ENCODE measurements at places on chromosomes 11 and 22.

GRCh38 chr11:2108675-2109491, 30.3 kb downstream of the IGF2 start:
- DNase-seq: no peak

GRCh38 chr11:12854829-12855228, 154.3 kb upstream of the RASSF10 start:
- DNase-seq: no peak

DNA sequence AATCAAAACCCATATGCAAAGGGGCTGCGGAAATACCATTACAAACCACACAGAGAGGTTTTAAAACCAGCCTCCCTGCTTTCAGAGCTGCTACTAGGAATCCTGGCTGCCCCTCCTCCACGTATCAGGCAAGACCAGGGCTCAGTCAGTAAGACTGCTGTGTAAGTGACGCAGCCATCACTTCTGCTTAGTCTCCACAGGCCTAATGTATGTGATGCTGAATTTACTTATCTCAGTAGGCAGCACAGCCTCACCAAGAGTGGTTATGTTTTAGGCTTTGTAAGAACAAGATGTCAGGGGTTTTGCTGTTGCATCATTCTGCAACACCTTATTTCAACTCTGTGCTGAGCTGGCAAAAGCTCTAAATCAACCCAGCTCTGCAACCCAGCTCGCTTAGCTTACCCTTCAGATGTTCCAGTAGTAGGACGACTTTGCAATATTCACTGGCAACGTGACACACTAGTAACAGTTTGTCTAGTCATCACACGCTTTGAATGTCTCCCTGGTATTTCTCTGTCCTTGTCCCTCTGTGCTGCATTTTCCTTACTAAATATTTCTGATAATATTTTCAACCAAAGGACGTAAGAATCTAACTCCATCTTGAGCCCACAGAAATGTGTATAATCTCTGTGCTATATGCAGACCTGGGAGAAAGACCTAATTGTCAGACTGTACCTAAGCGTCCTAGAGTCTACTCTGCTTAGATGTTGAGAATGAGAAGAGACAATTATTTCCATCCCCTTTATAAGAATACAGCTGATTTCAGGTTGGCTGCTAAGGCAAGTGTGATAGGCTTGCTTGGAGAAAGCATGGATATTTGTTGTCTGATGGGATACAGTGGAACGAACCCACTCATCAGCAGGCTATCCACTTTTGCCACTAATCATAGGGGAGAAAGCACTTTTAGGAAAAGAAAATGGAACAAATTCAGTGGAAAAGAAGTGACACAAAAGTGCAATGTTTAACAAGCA, 72.2 kb downstream of the LARGE2 start:
- no peak for DNase-seq

GRCh38 chr11:76181371-76181770, 24.9 kb downstream of the WNT11 start:
- no peak for DNase-seq

- DNase-seq: no peak
Observed at GRCh38 chr22:45548991-45549761, 46.5 kb downstream of the FBLN1 start.

DNA sequence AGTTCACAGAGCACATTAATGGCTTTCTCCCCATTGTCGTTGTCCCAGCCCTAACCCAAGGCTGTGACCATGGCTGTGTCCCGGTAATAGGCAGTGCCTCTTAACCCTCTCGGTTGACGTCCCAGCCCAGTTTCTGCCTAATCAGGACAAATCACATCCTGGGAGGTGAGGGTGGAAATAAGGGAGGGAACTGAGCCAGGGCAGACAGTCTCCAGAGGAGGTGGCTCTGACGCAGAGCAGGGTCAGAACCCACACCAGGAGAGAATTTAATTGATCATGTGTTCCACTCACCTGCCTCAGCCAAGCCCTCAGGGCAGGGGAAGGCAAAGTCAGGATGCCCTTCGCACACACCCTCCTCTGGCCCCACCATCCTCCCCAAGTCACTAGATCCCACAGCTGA, 17.0 kb downstream of the SLC43A1 start:
- DNase-seq: no peak

- no peak for DNase-seq
Observed at GRCh38 chr11:115927823-115928329, 423.7 kb upstream of the CADM1 start.

DNA sequence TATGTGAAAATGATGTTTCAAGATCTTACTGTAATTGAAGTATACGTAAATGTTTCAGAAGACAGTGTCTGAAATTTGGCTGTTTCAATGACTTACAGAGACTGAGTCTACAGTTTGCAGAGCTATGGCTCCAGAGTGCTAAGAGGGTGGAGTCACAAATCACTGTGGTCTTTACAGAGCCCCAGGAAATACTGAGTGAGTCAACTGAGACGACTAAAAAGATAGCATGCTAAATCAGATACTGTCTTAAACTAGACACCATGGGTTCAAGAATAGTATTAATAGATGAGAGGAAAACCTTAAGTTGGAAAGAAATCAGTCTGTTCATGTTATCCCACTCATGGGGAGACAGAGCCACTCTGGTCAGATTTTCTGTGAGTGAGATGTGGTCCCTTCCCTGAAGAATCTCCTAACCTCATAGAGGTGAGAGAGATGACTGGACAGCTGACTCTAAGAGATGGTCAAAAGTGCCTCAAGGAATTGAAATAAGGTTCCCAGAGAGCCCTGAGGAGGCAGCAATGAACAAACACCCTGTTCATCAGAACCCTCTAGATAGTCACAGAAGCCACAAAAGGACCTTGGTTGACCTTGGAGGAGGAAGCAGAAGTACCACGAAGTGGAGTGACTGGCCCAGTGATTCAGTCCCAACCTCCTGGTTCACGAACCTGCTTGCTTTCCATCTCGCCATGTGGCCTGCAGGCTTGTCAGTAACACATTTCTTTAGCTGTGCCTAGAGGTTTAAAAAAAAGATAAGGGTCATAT, 30.2 kb downstream of the C11orf91 start:
- no peak for DNase-seq

GRCh38 chr11:68998390-68998911, 14.6 kb downstream of the MRGPRF start:
- no peak for DNase-seq

- DNase-seq: no peak
Observed at GRCh38 chr11:113118104-113118503, 156.9 kb downstream of the NCAM1 start.

- no peak for DNase-seq
Observed at GRCh38 chr11:27174021-27174420, 133.4 kb downstream of the BBOX1 start.

DNA sequence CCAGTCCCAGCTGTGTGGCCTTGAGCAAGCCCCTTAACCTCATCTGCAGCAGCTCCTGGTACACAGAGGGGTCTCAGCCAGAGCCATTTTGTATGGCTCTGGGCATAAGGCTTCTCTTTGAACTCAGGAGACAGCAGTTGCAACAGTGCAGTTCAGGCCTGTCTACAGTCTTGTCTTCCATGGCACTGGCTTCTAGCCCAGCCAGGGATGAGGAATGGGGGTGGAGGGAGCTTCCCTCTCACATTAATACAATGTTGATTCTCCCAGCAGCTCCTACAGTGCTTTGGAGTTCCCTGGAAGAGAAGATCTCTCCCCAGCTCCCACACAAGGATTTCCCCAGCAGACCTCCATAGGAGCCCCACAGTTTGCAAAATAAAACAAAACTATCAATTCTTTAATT, 350.2 kb downstream of the BUD13 start:
- no peak for DNase-seq

GRCh38 chr11:131512228-131512627, 141.8 kb downstream of the NTM start:
- DNase-seq: no peak

DNA sequence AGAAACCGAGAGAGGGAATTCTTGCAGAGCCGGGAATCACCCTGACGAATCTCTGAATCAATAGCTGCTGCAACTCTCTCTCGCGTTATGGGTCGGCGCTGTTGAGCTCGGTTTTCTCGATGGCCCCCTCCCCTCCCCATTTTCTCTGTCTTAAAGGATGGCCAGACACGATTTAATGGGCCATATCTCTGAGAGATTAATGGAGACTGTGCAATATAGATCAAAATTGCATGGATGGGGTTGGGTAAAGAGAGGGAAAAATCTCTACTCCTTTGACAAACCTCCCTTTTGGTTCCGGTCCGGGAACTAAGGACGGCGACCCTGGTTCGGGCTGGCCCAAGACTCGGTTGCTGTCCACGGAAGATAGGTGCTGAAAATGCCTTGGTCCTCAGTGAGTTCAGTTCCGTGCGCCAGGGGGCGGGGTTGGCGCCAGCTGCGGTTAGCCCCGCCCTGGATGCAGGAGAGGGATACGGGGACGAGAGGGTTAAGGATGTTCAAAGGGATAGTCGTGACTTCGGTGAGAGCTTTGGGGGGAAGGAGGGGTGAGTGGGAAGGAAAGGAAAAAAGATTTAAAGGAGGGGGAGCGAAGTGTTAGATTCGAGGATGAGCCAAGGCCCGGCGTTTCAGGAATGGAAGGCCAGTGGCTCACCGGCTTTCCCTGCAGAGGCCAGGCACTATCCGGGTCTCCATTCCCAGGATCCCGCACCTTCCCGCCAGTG, 103.6 kb upstream of the HSD17B12 start:
- no peak for DNase-seq

DNA sequence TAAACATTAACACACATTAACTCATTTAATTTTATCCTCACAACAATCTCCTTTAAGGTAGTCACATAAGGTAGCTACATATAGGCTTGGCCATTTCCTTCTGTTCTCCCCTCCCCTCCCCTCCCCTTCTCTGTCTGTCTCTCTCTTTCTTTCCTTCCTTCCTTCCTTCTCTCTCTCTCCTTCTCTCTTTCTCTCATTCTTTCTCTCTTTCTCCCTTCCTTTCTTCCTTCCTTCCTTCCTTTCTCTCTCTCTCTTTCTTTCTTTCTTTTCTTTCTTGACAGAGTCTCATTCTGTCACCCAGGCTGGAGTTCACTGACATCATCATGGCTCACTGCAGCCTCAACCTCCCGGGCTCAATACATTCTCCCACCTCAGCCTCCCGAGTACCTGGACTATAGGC, 22.3 kb upstream of the NUP160 start:
- DNase-seq: no peak

DNA sequence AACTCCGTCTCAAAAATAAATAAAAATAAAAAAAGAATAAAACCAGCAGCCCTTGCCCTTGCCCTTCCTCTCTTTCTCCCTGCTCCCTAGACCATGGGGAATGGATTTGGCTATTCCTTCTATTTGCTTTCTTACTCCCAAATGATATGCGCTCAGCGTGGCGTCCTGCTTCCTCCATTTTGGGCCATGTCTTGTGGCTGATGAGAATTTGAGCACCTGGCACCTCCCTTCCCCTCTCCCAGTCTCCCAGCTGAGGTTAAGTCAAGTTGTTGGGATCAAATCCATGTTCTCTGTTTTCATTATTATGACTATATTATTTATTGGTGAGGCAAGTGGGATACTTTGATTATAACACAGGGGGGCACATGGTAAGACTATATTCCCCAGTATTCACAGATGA, 10.8 kb upstream of the CTTN start:
- no peak for DNase-seq

- no peak for DNase-seq
Observed at GRCh38 chr11:65578134-65578533, 2.3 kb downstream of the EHBP1L1 start.

Measured in stimulated activated CD4-positive, alpha-beta T cell treated with anti-CD3 and anti-CD28 coated beads, TNF-alpha, amount 100 ng/mL, for 1 hour (primary cell).